ENCODE measurements at places on chromosomes 13 and 19. TPM values are rescaled to one million over a fixed set of nuclear protein-coding genes. Genes with fewer than 3 reads are reported as not detected.

Gene ZNF471
- total RNA-seq: 5.9 TPM

DNA sequence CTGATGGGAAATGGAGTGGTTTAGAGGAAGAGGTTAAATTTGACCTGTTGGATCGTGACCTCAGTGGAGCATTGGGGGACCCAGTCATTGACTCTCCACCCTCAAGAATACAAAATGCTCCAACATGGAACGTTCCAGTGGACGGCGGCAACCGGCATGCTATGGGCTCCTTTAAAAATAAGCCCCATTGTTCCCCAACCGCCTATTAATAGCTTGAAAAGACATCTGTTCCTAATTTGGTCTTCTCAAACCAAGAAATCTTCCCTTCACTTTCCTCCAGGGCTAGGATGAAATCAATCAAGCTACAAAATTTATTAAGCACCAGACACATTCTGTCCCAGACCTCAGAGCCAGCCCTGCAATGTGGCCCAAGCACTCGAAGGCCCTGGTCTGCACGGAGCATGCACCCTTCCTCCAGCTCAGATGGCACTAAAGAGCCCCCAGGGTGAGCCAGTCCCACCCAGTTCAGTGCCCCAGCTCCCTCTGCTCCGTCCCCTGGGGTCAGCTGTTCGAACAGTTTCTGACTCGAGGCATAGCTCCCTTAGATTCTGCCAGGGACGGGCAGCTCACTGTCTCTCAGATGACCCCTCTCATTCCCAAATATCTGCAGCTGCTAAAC, 22.5 kb upstream of the VSTM2B start:
- no peak for DNase-seq

DNA sequence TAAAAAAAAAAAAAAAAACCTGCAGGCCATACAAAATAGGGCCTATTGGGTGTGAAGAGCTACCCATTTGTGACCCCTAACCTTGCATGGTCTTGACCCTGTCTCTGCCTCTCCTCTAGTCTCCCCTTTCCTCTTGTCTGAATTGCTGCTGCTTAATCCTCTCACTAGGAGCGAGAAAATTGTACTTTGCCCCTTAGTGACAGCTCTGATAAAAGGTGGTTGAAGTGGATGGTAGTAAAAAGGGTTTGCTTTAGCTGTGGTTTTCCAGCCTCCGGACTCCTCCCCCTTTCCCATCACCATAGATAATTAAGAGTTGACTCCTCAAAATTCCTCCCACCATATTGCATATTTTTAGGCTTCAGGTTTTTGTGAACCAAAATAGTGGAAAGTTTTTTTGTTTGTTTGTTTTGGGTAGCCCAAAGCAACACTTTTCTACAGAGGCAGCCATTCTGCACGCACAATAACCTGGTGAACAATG, 23.5 kb downstream of the ACTN4 start:
- no peak for DNase-seq

GRCh38 chr13:73092829-73093228, 34.0 kb downstream of the KLF5 start:
- no peak for DNase-seq

GRCh38 chr13:50235604-50236342, 220.5 kb downstream of the KCNRG start:
- no peak for DNase-seq

DNA sequence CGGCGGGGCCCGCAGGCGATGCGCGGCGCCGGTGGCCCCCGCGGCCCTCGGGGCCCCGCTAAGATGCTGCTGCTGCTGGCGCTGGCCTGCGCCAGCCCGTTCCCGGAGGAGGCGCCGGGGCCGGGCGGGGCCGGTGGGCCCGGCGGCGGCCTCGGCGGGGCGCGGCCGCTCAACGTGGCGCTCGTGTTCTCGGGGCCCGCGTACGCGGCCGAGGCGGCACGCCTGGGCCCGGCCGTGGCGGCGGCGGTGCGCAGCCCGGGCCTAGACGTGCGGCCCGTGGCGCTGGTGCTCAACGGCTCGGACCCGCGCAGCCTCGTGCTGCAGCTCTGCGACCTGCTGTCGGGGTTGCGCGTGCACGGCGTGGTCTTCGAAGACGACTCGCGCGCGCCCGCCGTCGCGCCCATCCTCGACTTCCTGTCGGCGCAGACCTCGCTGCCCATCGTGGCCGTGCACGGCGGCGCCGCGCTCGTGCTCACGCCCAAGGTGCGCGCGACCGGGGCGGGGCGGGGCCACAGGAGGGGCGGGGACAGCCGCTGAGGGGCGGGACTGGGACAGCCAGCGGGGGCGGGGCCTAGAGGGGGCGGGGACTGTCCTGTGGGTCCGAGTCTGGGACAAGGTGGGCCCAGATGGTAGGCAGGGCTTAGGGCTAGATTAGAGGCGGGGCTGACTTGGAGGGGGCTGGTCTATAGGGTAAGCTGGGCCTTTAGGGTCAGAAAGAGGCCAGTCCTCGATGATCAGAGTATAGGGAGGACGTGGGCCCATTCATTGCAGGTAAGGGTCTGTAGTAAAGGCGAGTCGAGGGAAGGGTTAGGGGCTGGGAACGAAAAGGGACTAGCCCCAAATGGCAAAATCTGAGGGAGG, 5.1 kb downstream of the GRIN2D start:
- peak; percentile 46 for DNase-seq
